ENCODE measurements at places on chromosomes 5 and 9.

- DNase-seq = no peak
These were observed 510.1 kb upstream of the DAB2 start for GRCh38 chr5:39934830-39935229.

DNA sequence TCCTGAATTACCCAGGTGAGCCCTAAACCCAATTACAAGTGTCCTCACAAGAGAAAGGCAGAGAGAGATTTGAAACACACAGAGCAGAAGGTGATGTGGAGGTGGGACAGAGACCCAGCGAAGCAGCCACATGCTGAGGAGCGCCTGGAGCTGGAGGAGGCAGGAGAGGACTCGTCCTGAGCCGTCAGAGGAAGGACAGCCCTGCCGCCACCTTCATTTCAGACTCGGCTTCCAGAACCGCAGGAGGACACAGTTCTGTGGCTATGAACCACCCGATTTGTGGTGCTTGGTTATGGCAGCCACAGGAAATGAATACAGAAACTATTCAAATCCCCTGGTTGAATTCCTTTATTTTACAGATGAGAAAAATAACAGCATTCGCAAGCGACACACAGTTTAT, 16.4 kb upstream of the FBP1 start:
- no peak for DNase-seq

DNA sequence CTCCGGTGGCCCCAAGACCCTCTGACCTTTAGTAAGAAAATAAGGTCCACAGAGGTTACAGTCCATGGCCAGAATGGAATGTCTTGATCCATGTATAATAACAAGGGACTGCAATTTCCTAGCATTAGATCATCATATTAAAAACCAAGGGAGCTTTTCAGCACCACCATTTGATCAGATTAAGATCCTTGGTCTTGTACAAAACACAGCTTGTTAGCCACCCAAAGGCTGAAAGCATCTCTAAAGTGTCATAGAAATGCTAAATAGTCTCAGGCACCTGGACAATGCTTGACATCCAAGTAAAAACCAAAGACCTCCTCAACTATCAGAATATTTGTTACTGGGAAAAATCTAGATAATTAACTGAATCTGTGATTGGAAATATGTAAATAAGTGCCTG, 50.3 kb upstream of the VPS13A start:
- no peak for DNase-seq

DNA sequence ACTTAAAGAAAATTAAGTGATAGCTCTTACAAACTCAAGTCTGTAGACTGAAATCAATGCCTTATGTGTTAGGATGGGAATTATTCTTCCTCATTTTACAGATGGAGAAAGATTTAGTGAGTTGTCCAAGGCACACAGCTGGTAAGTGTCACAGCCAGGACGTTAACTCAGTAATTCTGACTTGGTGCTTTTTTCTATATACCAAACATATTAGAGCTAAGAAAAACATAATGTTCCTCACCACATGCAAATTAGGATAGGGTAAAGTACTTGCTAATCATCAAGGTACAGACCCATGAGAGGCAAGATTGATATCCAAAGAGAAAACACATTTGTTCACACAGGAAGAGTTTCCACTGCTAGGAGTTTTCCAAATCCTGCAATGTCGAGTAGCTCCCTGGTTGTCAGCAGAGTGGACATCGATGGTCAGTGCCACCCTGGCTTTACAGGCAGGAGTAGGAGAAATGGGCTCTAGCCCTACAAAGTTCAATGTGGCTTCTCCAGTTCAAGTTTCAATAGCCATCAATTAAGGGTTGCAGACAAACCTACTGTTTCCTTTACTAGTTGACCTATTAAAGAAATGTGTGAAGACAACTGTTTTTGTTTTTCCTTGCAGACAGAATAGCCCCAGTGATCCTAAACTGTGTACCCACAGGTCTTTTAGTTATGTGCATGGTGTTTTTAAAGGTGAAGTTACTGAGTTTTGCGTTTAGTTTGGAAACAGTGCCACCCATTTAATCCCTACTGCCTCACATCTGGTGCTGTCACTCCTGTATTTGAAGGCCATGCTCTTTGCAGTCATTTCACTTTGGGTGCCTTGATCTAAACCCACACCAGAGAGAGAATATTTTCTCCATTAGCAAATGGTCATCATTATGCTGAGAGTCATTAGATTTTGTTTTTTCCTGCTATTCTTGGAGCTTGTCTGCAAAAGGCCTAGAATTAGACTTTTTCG, 460.8 kb upstream of the SMARCA2 start:
- DNase-seq = no peak

DNA sequence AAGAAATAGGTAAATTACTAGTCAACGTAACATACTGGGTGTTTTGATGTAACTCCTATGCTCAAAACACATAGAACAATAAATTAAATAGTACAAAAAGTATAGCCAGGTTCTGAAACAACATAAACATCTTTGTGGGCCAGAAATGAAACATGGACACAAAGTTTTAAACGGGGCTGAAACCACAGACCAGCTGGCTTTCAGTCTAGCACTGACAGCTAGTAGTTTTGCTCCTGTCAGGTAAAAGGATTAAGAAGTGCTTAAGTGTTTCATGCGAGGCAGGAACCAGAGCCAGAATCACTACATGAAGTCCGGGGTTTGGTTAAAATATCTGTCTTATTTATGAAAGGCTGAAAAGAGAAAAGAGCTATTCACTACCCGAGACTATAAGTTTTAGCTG, 19.5 kb downstream of the DCAF10 start:
- DNase-seq = no peak

GRCh38 chr5:83924171-83924570, 203.5 kb upstream of the HAPLN1 start:
- no peak for DNase-seq

DNA sequence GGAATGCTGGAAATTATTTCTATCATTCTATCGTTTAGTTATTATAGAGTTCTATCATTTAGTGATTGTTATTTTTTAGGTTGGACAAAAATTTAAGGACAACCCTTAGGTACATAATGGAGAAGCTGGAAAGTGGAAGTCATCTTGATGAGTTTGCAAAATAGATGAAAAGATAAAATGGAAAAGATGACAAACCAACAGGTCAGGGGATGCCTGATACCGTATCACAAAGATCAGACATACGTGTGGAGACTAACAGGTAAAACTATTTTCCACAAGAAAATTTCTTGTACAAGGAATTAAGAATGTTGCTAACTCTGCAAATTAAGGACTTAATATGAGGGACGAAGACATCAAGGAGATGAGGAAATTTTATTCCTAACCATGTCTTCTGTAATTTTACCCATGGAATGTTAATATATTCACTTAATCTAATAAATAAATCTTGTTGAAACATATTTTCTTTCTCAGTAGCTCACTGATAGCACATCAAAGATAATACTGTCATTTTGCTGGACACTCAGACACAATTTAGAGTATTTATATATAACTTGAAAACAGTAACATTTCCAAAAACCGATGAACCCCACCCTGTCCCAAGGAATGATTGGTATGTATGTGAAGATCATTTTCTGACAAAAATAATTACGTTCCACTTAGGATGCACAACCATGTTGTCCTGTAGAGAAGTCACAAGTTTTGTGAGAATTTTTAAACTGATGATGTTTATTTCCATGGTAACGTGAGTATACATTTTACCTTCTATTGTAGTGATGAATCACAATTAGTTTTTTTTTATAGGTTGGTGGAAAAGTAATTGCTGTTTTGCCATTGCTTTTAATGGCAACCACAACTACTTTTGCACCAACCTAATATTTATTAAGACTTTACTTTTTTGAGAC, 2.6 kb downstream of the LURAP1L start:
- no peak for DNase-seq

DNA sequence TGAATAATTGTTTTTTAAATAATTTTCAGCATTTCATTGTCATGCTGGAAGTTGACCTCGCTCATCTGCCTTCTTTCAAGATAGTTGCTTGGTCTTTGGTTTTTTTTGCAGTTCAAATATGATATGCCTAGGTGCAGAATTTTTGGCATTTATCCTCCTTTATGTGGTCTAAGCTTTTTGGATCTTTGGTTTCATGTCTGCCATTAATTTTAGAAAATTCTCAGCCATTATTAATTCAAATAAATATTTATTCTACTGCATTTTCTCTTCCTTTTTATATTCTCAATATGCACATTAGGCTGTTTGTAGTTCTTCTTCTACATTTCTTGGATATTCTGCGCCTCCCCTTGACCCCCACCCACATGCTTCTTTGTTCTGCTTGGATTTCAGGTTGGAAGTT, 63.6 kb downstream of the PHF2 start:
- DNase-seq = no peak

DNA sequence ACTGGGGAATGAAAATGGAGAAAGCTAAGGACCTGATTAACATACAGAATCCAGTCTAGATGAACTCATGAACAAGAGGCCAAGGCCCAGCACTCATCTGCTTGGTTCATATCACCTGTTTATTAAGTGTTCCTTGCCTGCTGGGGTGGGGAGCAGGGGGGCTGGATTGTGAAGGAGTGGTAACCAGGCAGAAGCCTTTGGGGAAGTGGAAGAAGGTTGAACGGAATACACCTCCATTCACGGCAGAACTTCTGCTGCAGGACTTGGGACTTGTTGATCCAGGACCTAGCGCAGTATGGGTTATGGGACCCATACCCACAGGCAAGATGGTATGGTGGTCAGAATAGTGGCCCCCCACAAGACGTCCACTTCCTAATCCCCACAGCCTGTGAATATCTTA, 8.8 kb upstream of the SEPTIN8 start:
- DNase-seq = no peak

- DNase-seq = no peak
These were observed 30.8 kb downstream of the ADAMTSL1 start for GRCh38 chr9:18504707-18505106.

DNA sequence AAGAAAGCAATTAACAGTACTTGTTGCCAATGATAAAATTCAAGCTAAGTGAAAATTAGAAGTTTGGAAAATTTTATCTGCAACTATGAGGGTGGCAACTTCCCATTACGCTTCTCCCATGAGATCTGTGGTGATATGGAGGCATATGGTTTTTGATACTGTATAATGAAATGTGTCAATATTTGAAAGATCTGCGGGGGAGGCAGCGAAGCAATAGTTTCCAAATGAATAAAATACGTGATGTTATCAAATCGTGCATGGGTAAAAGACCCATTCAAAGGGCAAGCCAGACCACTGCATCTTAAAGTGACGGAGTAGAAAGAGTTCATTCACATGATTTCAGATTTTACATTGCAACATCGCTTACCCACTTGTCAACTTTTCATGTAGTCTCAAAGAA, 20.9 kb upstream of the BOD1 start:
- no peak for DNase-seq

DNA sequence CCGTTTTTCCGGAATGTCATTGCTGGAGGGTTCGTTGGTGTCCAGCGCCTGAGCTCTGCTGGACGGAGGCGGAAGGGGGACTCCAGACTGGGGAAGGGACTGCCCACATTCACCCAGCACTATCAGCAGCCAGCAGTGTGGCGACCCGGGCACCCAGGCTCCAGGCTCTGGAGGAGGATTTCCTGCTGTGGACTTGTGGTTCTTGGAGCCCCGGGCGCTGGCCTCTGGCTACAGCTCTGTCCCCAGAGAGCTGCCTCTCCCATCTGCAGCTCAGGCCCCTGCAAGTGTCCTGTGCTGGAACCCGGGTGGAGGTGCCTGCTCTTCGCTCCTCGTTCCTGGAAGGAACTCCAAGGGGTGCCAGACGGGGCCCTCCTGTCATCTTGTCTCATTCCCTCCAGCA, 152.6 kb downstream of the RGS3 start:
- no peak for DNase-seq

DNA sequence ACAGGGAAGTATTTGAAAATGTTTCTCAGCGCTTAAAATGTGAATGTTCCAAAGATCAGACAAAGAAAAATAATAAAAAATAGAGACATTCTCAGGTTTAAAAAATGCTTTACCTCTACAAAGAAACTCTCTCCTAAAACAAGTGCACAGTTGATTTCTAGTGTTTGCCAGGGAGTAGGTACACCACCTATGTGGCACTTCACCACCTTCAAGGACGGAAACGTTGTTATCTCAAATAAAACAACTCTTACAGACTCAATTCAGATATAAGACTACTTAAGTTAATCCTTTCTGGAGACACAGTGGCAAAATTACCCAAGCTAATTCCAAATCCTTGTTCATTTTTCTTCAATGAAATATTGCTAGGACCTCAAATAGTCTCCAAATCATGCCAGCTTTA, 286.4 kb upstream of the ISL1 start:
- DNase-seq = no peak

GRCh38 chr9:134195558-134195957, 31.2 kb upstream of the RNU6ATAC start:
- no peak for DNase-seq

DNA sequence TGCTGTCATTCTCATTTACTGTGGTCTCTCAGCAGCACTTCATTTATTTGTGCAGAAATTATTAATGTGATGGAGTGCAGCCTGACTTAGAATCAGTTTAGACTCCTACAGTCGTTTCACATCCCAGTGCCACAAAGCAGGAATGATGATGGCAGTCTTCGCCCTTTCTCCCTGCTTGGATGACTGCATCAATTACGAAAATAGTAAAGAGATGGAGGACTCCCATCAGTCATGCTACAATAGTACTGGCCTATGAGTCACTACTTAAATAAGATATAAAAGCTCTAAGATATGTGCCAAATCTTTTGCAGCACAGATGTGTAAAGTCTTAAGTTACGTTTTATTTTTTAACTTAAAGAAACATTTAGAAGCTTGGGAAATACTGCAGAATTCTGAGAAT, 263.9 kb downstream of the CHSY3 start:
- DNase-seq = no peak

DNA sequence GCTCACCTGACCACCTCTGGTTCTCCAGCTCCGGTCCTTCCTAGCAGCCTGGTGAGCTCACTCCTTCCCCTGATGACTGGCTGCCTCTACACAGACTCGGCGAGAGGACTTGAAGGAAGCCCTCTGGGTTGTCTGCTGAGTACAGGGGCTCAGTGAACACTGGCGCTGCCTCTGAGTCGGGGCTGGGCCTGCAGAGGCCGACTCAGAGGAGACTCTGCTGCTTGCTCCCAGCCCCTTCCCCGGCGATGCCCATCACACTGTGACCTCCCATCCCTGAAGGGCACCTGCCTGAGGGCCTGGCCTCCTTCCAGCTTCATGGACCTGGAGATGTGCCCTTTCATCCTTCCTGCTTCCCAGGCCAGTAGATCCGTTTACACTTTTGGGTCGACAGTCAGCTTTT, 22.0 kb downstream of the CRB2 start:
- no peak for DNase-seq

DNA sequence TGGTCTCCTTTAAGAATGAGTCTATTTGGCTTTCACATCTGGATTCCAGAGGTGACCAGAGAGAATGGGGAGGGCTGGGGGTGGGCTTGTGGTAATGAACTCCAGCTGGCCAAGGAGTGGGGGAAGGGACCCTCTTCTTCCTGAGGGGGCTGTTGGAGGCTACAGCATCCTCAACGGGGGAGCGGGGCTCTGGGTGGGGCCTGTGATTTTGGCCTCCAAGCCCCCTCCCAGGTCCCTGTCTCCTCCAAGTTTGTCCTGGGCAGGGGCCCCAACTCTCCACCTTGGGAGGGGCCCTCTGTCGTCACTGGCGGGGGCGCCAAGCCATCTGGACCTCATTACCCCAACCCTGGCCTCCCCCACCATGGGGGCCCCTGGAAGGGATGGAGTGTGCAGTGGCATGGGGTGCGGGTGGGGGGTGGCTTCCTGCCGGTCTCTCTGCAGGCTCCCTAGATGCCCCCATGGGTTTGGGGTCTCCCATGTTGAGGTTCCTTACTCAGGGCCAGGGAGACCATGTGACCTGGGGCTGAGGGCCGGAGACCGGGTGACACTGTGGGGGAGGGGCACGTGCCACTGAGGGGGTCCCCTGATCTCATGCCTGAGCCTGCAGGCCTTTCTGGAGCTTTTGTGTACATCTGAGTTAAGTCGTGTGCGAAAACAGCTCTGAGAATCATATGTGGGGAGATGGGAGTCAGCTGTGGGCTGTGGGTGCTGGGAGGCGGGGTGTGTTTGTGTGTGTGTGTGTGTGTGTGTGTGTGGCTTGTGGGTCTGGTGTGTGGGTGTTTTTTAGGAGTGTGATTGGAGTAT, 32.4 kb downstream of the GOLGA2 start:
- no peak for DNase-seq

Measured in cortex of kidney (tissue), 1 donor.